ENCODE measurements at places on chromosomes 13 and 19.

- DNase-seq = no peak
Observed at GRCh38 chr19:29489172-29489951, 36.4 kb upstream of the VSTM2B start.

- no peak for DNase-seq
Observed at GRCh38 chr13:77702366-77702765, 4.9 kb downstream of the SLAIN1 start.

GRCh38 chr13:34637138-34637537 is 304.9 kb upstream of the NBEA start:
- DNase-seq = no peak

DNA sequence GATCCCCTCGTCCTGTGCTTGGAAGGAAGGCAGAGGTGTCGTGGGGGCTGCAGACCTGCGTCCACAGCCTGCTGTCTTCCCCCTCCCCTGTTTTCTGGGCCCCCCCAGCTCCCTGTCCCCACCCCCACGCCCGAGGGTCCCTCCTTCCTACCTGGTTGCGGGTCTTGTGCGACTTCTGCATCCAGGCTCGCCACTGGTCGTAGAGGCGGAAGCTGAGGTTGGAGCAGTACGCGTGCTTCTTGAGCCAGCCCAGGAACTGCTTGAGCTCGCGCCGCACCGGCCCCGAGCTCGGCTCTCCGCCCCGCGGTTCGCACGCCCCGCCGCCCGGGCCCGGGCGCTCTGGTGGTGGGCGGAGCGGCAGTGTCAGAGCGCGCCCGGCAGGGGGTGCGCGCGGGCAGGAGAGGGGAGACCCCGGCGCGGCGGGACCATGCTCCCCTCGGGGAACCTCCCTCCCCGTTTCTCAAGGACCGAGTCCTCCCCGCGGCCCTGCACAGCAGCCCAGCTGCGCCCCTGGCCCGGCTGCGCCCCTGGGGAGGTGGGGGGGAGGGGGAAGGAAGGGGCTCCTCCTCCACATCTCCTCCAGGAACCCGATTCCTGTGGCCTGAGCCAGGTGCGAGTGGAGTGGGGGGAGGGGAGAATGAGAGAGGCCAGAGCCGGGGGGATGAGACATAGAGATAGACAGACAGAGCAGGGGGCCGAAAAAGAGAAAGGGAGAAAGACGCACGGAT is 5.7 kb downstream of the REX1BD start:
- peak; percentile 94 for DNase-seq

DNA sequence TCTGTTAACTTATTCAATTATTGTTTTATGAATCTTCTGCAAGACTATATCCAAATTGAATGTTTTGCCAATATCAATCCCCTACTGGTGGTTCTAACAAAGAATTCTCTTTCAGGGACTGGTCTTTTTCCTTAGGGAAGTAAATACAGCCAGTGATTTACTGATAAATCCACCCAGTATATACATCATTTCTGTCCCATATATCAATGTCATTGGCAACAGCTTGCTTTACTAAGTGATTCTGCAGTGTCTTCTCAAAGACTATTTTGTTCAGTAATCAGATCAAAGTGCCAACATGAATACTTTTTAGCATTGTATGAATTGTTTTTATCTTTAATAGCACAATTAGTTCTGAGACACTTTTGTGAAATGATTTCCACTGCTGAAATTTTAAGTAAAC is 114.0 kb upstream of the OBI1 start:
- DNase-seq = no peak

- no peak for DNase-seq
Observed at GRCh38 chr13:89609318-89609717, 1738.2 kb upstream of the MIR17HG start.

GRCh38 chr19:49888510-49888824 is 8.2 kb downstream of the IL4I1 start:
- DNase-seq = no peak

- DNase-seq = no peak
Observed at GRCh38 chr19:13978351-13979243, 26.3 kb downstream of the DCAF15 start.

DNA sequence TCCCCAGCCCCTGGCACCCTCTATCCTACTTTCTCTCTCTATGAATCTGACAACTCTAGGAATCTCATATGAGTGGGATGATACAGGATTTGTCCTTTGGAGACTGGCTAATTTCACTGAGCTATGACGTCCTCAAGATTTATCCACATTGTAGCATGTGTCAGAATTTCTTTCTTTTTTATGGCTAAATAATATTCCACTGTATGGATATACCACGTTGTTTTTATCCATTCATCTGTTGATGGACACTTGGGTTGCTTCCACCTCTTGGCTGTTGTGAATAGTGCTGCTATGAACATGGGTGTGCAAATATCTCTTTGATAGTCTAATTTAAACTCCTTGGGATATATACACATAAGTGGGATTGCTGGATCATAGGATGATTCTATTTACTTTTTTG is 24.0 kb upstream of the INSR start:
- no peak for DNase-seq

DNA sequence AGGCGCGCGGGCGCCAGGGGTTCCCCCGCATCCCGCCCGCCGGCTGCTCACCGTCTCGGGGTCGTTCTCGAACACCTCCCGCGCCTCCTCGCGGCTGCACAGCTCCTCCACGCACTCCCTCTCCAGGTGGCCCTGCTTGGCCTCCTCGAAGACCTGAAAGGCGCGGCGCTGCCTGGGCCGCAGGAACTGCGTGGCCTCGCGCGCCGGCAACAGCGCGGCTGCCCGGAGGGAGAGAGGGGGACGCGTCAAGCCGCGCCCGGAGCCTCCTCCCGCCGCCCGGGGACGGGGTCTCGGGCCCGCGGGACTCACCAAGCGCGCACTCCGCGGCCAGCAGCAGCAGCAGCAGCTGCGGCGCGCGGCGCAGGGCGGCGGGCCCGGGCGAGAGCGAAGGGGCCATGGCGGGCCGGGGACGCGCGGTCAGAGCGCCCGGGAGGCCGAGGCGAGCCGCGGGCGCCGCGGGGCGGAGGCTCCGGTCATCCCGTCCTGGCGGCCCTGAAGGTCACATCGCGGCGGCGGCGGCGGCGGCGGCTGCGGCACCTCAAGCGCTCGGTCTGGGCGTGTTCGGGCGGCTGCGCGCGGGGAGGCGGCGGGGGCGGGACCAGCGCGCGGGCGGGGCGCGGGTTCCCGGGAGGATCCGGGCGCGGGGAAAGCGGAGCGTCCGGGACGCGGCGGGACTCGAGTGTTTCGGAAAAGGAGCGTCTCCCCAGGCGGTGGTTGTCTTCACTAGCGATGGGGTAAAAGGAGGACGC is at the start of gene GAS6:
Gene GAS6 (minus strand): TSS at position 553 of the 749 bp plus-strand sequence. CDS start 156 bp downstream, at position 397.
- peak; percentile 82 for DNase-seq

GRCh38 chr19:2494084-2494446 is 18.1 kb downstream of the GADD45B start:
- no peak for DNase-seq

- no peak for DNase-seq
Observed at GRCh38 chr13:90868321-90868920, 479.1 kb upstream of the MIR17HG start.

DNA sequence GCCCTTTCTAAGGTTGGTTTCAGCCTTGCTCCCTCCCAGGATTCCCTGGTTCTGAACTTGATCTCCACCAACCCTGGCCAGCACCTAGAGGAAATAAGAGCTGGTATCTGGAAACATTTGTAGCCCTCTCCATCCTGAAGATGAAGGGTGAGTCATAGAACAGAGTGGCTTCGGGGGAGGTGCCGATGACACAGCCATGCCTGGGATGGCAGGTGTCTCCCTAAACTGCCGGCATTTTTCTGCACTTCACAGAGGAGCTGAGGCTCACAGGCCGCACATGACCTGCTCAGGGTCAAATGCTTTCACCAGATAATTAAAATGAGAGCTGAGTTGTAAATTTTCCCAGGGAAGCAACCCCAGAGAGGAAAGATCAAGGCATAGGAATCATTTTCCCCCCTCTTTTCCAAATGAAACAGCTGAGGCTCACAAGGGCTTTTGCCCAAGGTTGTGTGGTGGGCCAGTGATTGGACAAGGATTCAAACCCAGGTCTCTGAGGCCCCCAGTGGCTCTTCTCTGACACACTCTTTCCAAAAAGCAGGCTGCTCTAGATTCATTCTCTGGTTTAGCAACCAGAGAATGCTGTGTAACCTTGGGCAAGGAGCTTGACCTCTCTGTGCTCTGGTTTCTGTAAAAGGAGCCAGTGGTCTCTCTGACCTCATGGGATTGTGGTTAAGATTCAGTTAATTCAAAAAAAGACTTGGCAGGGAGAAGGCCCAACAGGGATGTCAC is 1.2 kb upstream of the SLC25A42 start:
- DNase-seq = no peak

- no peak for DNase-seq
Observed at GRCh38 chr13:71360041-71360440, 507.0 kb downstream of the DACH1 start.

- no peak for DNase-seq
Observed at GRCh38 chr13:31399690-31400089, 199.9 kb downstream of the B3GLCT start.

DNA sequence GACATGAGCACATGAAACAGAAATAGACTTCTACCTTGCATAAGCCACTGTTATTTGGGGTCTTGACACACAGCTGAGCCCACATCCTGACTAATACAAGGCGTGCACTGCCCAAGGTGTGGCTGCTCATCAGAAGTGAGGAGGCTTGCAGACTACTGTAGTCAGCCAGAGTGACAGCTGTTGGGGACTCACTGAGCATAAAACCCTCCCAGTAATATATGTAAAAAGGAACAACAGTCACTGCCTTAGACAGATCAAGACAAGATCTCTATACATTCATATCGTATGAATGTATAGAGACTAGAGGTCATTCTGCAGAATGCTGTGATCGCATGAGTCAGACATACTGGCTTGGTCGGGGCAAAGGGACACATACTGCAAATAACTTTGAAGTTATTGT is 4.1 kb upstream of the C1QTNF9B start:
- no peak for DNase-seq

DNA sequence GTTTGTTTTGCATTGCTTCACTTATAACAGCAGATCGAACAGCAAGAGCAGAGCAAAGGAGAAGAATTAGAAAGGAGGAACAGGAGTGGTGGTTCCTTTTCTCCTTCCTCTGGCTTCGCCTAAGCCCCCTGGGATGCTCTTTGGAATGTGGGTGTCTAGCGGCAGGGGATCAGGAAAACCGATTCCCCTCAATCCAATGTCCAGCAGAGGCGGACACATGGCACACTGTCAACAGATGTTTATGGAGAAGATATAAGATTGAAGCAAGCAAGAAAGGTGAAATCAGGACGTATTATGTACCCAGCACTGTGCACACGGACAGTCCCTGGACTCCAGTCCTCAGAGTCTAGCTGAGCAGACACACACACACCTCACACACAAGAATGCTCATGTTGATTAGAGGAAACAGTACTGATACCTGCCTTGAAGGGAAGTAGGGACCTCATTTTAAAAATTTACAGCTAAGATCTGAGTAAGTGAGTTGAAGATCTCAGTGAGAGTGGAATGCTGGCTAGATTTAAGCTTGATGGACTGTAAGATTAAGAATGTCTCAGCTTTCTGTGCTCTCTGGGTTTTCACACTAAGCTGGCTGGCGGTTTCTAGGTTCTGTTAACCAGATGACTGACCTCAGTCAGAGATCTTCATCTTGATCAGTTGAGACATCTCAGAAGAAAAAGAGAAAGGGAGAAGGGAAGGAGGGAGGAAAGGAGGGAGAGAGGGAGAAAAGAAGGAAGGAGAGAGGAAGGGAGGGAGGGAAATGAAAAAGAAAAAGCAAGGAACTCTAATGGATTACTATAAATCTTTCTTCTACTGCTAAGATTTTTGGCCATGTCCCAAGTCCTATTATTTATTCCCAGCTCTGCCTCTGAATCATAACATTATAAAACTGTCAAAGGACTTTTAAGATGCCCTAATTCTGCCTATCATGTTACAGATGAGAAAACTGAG is 44.8 kb downstream of the FLT1 start:
- DNase-seq = no peak

- DNase-seq = peak; percentile 57
Observed at GRCh38 chr19:11261971-11262839, at the start of gene DOCK6. TSS of gene DOCK6 (minus strand) at chr19:11262524. CDS start at chr19:11262440, 84 bp downstream.

DNA sequence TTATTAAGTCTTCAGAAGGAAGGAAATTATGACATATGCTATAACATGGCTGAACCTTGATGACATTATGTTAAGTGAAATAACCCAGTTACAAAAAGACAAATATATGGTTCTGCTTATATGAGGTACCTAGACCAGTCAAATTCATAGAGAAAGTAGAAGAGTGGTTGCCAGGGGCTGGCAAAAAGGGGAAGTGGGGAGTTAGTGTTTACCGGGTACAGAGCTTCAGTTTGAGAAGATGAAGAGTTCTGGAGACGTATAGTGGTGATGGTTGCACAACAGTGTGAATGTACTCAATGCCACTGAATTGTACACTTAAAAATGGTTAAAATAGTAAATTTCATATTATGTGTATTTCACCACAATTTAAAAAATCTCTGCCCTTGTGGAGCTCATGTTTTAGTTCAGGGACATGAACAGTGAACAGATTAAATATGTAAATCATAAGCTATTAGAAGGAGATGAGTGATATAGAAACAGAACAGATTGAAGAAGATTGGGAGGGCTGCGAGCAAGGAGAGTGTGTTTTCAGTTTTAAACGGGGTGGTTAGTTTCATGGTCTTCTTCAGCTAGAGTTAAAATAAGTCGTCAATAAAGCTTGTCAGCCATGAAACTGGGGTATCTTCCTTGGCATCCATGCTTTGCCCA is 355.2 kb downstream of the KCNRG start:
- no peak for DNase-seq

DNA sequence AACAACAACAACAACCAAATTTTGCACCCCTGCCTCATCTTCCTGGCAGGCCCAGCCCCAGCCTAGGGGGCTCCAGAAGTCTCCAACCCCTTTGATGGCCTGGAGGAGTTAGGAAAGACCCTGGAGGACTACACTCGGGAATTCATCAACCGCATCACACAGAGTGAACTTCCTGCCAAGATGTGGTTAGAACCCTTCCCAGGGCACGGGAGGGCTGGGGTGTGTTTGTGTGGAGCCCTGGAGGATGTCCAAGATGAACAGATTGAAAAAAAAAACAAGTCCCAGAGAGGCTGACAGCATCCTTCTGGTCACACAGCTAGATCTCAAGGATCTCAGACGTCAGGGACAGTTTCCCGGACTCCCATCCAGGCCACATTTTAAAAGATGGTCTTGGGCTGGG is 13.3 kb downstream of the APOC1 start:
- DNase-seq = no peak

- no peak for DNase-seq
Observed at GRCh38 chr19:29682236-29682895, 17.1 kb downstream of the PLEKHF1 start.

DNA sequence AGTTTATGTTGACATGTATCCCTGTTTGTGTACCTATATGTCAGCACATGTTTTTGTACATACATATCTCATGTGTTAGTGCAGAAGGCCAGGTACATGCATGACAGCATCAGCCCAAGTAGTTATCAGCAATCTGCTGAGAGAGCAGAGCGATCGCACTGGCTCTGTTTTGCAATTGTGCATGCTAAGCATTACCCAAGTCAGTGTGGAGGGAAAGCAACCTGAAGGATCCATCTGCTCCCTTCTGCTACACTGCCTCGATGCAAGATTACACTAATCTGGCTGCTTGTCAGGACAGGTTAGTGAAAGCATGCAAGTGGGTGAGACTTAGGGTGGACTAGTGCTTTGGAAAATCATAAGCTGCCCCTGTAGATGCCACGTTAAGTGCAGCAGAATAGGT is 211.8 kb downstream of the PCCA start:
- no peak for DNase-seq

GRCh38 chr13:41460074-41460465 is 2.7 kb downstream of the RGCC start:
- no peak for DNase-seq
